Activated CD4-positive, alpha-beta T cell treated with anti-CD3 and anti-CD28 coated beads, Interleukin-2, amount 10 ng/mL, durations not matched to agents 24 days and 14 days (primary cell): ENCODE measurements at places on chromosomes 4 and X. TPM values are rescaled to one million over a fixed set of nuclear protein-coding genes. Genes with fewer than 3 reads are reported as not detected.

PFKFB1 gene
- 0.47 and 0.58 TPM in 2 replicates for total RNA-seq

ARHGAP6 gene
- total RNA-seq = not detected in 2 replicates

SUV39H1 gene
- 27.6 and 32.2 TPM in 2 replicates for total RNA-seq

EGF gene
- not detected in 2 replicates for total RNA-seq

STATH gene
- total RNA-seq = not detected in 2 replicates

DNA sequence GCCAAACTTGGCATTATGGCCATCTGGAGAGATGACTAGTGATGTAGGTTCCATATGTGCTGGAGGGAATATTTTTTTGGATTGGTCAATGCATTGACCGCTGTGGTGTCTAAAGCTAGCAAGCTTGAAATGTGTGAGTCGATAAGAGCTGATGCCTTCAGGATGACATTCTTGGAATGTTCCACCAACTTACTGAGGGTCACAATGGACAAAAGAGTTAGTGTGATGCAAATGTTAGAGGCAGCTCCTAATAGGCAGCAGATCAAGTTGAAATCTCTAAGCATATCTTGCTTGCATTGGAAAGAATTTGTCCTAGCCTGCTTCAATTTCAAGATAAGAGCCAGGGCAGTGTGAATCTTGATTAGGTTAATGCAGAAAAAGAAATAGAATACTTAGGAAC is 210.4 kb upstream of the AFF2 start:
- no peaks in the 10 kb centered on the region for H3K36me3 ChIP-seq
- DNase-seq = no peak
- no peak overlapping the region for H3K27ac ChIP-seq

DNA sequence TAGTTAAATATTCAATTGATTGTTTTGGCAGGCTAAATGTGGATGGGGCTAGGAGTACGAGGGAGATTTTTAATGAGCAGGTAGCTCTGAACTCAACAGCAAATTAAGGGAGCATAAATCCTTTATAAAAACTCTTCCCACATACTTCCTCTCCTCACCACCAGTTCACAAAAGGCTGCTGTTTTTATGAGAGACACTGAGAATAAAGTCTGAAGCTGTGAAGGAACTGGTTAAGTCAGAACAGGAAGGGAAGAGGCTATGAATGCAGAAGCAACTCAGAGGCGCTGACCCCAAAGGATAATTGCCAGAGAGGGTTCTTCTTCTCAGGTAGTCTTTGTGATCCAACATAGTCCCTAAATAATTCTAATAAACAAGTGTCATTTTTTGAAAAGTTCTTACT is 406.1 kb downstream of the GPM6A start:
- no peak for DNase-seq
- H3K27me3 ChIP-seq = no peaks in the 10 kb centered on the region
- H3K4me3 ChIP-seq = no peak overlapping the region
- H3K27ac ChIP-seq = no peak overlapping the region

GRCh38 chr4:74319470-74319869 is 11.2 kb downstream of the EPGN start:
- H3K36me3 ChIP-seq = no peaks in the 10 kb centered on the region
- no peak overlapping the region for H3K4me3 ChIP-seq
- peaks cover 23% of the 10 kb centered on the region for H3K27me3 ChIP-seq

DNA sequence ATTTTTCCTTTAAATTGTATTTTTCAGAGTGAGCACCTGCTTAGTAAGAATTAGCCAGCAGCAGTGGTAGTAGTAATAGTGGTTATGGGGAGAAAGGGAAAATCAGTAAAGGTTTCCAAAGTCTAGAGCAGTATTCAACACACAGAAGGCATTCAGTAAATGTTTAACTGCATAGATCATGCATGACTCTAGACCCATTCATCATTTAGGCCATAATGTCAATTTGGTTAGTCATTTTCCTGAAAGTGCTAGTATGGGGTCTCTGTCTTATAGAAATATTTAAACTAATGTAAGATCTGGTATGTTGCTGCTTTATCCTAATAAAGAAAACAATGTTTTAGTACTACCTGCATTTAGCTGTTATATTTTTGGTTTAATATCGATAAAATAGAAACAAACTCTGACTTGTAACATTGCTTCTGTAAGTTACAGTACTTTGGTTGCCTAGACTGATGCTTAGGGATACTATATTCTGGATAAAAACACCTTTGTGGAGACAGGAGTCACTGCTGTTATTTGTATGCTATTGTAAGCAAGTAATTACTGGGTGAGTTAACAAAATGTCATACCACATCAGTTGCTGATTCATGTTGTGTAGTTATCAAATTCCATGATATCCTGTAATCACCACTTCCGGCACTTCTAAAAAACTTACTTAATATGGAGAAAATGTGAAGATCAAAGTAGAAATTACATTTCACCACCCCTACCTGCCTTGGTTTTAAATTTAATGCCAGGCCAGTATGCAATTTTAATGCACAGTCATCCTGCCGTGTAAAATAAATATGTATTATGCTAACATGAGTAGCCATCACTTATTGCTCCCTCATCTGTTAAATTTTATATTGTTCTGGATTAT is 115.8 kb upstream of the BMPR1B start:
- H3K4me3 ChIP-seq = no peak overlapping the region
- DNase-seq = no peak
- no peaks in the 10 kb centered on the region for H3K4me1 ChIP-seq

DNA sequence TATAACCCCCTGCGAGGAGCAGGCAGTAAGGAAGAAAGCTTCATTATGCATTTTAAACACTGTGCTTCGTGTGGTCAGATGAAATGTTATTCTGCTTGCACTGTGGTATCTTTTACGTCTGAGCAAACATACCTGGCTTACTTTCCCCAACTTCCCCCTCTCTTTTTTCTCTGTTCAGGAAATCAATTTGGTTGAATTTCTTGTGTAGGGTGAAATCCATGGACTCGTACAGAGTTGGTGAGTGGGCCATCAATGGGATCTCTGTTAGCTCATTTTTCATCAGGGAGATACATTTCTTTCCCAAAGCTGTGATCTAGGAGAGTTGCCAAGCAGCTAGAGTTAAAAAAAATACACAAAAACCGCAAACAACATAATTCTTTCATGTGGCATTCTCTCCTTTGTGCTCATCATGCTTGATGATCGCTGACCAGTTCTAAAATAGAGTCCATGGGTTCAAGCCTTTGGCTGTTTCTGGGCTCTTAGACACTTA is 98.5 kb downstream of the FRAS1 start:
- peaks cover 13% of the 10 kb centered on the region for H3K27me3 ChIP-seq
- no peak for DNase-seq
- no peaks in the 10 kb centered on the region for H3K36me3 ChIP-seq
- H3K27ac ChIP-seq = no peak overlapping the region
- no peak overlapping the region for H3K4me3 ChIP-seq

GRCh38 chr4:132383571-132384199 is 765.4 kb upstream of the PCDH10 start:
- no peak overlapping the region for H3K27ac ChIP-seq
- no peak for DNase-seq
- no peaks in the 10 kb centered on the region for H3K36me3 ChIP-seq
- no peaks in the 10 kb centered on the region for H3K4me1 ChIP-seq
- no peaks in the 10 kb centered on the region for H3K27me3 ChIP-seq

GRCh38 chr4:33493231-33493630 is 2751.1 kb downstream of the ARAP2 start:
- H3K27me3 ChIP-seq = no peaks in the 10 kb centered on the region
- no peak overlapping the region for H3K27ac ChIP-seq
- H3K4me1 ChIP-seq = no peaks in the 10 kb centered on the region
- H3K4me3 ChIP-seq = no peak overlapping the region

DNA sequence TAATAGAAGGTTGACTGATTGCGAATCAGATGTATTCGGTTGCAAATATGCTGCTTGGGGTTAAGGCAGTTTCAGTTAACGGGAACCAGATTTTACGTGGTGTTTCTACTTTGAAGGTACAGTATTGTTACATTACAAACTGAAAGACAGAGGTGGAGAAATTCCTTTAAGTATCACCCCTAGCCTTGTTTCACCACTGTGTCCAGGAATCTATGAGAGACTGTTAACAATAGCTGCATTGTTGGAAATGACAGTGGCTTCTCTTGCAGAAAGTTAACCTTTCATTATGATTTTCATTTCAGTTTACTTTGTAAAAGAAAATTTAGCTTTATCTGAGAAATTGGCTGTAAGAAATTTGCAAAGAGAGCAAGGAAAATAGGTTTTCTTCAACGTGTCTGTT is 2.6 kb downstream of the CDKL5 start:
- peaks cover 9% of the 10 kb centered on the region for H3K4me1 ChIP-seq
- H3K27me3 ChIP-seq = peaks cover 19% of the 10 kb centered on the region
- H3K36me3 ChIP-seq = no peaks in the 10 kb centered on the region
- DNase-seq = no peak

DNA sequence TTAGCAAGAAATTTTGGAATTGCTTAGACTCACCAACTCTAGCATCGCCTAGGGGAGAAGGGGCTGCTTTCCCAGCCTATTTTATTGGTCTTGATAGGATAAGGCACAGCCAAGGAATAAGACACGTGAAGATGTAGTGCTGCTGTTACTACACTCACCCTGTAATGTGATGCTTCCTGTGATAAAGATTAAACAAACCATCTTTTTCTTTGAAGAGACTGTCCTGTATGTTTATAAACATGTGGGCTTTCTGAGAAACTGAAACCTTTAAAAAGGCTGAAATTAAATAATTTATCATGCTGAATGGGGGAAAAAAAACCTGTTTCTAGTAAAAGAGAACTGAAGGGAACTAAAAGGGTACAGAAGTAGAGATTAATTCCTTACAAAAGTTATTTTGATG is 13.2 kb downstream of the TAPT1 start:
- peak overlapping the region; percentile 39 for H3K27ac ChIP-seq
- H3K4me3 ChIP-seq = peak overlapping the region; percentile 38
- no peak for DNase-seq
- no peaks in the 10 kb centered on the region for H3K27me3 ChIP-seq
- H3K36me3 ChIP-seq = peaks cover 54% of the 10 kb centered on the region

GRCh38 chrX:56232221-56233082 is at the start of gene KLF8:
Gene KLF8, plus strand, starts transcription at chrX:56232356. Its CDS starts 979 bp downstream, at chrX:56233335.
- peaks cover 28% of the 10 kb centered on the region for H3K4me1 ChIP-seq
- no peaks in the 10 kb centered on the region for H3K27me3 ChIP-seq
- peaks cover 3% of the 10 kb centered on the region for H3K36me3 ChIP-seq
- DNase-seq = peak; percentile 82

- H3K4me1 ChIP-seq = no peaks in the 10 kb centered on the region
- no peaks in the 10 kb centered on the region for H3K36me3 ChIP-seq
- H3K27me3 ChIP-seq = no peaks in the 10 kb centered on the region
- DNase-seq = no peak
Measured at GRCh38 chr4:84799318-84799717, 167.2 kb downstream of the WDFY3 start.

DNA sequence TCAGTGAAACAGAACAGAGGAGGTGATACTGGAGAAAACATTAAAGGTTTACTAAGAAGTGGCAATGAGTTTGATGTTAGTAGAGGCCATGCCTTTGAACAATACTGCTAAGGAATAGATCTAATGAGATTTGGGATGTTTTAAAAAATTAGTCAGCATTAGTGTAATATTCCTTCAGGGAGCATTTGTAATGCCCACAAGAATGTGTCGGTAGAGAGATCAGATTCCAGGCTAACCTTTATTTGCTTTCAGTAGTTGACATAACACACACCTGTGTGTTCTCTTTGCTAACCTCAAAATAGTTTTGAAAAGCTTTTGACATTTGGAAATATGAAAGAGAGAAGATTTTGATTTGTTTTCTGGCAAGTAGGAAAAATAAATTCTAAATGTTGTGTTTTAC is 328.8 kb downstream of the BMPR1B start:
- no peak for DNase-seq
- peaks cover 6% of the 10 kb centered on the region for H3K4me1 ChIP-seq
- H3K27ac ChIP-seq = no peak overlapping the region
- peaks cover 9% of the 10 kb centered on the region for H3K27me3 ChIP-seq
- H3K36me3 ChIP-seq = no peaks in the 10 kb centered on the region

DNA sequence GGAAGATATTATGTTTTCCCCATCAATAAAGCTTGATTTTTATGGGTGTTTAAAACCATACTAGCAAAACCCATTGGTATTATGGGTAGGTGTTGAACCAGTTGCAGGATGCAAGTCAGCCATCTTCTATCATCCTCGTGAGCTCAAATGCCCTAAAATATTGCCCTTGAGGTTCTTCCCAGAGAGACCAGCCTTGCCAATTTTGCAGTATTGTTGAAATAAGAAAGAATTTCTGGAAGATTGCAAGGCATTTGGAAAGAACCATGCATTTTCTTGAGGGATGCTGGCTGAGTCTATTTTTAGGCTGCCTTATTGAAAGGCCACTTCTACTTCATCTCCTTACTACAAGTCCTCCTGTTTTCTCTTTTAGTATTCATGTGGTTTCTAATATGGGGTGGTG is 60.9 kb upstream of the SOD3 start:
- H3K4me1 ChIP-seq = no peaks in the 10 kb centered on the region
- no peak for DNase-seq
- H3K27me3 ChIP-seq = no peaks in the 10 kb centered on the region

- H3K27me3 ChIP-seq = no peaks in the 10 kb centered on the region
- H3K4me3 ChIP-seq = no peak overlapping the region
- no peak overlapping the region for H3K27ac ChIP-seq
- no peaks in the 10 kb centered on the region for H3K36me3 ChIP-seq
Measured at GRCh38 chr4:66279084-66279483, 608.8 kb upstream of the EPHA5 start.

- H3K4me3 ChIP-seq = no peak overlapping the region
- H3K4me1 ChIP-seq = no peaks in the 10 kb centered on the region
- no peaks in the 10 kb centered on the region for H3K36me3 ChIP-seq
- no peaks in the 10 kb centered on the region for H3K27me3 ChIP-seq
- H3K27ac ChIP-seq = no peak overlapping the region
Measured at GRCh38 chrX:85037114-85037513, 33.4 kb downstream of the APOOL start.

- no peak overlapping the region for H3K4me3 ChIP-seq
- H3K27me3 ChIP-seq = no peaks in the 10 kb centered on the region
- no peak for DNase-seq
- no peaks in the 10 kb centered on the region for H3K4me1 ChIP-seq
Measured at GRCh38 chr4:166104623-166105022, 231.6 kb downstream of the TLL1 start.

- H3K4me3 ChIP-seq = no peak overlapping the region
- no peak overlapping the region for H3K27ac ChIP-seq
- H3K4me1 ChIP-seq = no peaks in the 10 kb centered on the region
- no peaks in the 10 kb centered on the region for H3K36me3 ChIP-seq
- H3K27me3 ChIP-seq = peaks cover 13% of the 10 kb centered on the region
Measured at GRCh38 chr4:184215709-184216328, 1.9 kb downstream of the ENPP6 start.

GRCh38 chr4:91113130-91113706 is 986.0 kb downstream of the CCSER1 start:
- H3K27me3 ChIP-seq = no peaks in the 10 kb centered on the region
- no peak for DNase-seq
- H3K36me3 ChIP-seq = no peaks in the 10 kb centered on the region

- peak overlapping the region; percentile 100 for H3K27ac ChIP-seq
- peak; percentile 56 for DNase-seq
- no peaks in the 10 kb centered on the region for H3K27me3 ChIP-seq
- H3K4me1 ChIP-seq = peaks cover 8% of the 10 kb centered on the region
- H3K36me3 ChIP-seq = peaks cover 17% of the 10 kb centered on the region
- peak overlapping the region; percentile 100 for H3K4me3 ChIP-seq
Measured at GRCh38 chrX:74613370-74614092, 893 bp downstream of the RLIM start.

DNA sequence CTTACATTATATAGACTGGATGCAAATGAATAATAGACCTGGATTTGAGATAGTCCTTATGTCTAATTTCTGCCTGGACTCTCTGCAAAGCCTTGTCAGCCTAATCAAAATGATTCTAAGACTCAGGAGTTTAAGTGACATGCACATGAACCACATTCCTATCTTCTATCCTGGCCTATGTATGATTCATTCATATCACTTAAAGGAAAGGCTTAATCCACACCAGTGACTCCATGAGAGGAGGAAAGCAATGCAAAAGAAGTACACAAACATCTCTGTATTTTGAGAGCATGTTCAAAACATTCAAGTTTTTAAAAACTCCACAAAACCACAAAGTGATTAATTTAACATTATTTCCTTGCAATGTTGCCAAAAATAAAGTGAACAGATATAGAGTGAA is 14.6 kb downstream of the AMOT start:
- no peak for DNase-seq
- H3K4me1 ChIP-seq = no peaks in the 10 kb centered on the region
- no peak overlapping the region for H3K27ac ChIP-seq
- H3K4me3 ChIP-seq = no peak overlapping the region
